ENCODE measurements at places on chromosomes 12 and 14. TPM values are rescaled to one million over a fixed set of nuclear protein-coding genes. Genes with fewer than 3 reads are reported as not detected.

PLEK2 gene
- total RNA-seq, result 46.0 TPM

GRCh38 chr12:40559865-40560264 lies 132.4 kb upstream of the CNTN1 start:
- DNase-seq, result no peak

NKX2-1 gene
- not detected for total RNA-seq

BCDIN3D gene
- total RNA-seq, result 4.7 TPM

GRCh38 chr12:94109160-94109559 lies 39.2 kb upstream of the PLXNC1 start:
- no peak for DNase-seq

COL2A1 gene
- total RNA-seq, result not detected

PCED1B gene
- 10.9 TPM for total RNA-seq

- no peak for DNase-seq
Measured at GRCh38 chr14:99233222-99234035, 38.6 kb downstream of the BCL11B start.

- DNase-seq, result no peak
Measured at GRCh38 chr12:21677622-21678277, 20.1 kb upstream of the LDHB start.

GRCh38 chr12:94171595-94171930 lies 23.2 kb downstream of the PLXNC1 start:
- no peak for DNase-seq

DNA sequence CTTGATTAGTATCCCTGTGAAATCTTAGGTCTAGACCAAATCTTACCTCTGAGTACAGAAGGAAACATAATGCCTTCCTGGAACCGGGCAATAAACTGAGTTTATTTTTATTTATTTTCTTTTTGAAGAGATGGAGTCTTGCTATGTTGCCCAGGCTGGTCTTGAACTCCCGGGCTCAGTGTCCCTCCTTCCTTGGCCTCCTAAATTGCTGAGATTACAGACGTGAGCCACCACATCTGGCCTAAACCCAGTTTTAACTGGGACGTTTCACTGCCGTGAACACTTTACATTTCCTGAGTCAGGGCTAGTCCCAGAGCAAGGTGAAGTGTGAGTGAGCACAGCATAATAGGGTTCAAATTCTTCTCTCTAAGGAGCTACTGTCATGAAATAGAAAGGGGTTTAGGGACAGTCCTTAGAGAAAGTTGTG lies 671 bp downstream of the GUCY2C start:
- no peak for DNase-seq

DNA sequence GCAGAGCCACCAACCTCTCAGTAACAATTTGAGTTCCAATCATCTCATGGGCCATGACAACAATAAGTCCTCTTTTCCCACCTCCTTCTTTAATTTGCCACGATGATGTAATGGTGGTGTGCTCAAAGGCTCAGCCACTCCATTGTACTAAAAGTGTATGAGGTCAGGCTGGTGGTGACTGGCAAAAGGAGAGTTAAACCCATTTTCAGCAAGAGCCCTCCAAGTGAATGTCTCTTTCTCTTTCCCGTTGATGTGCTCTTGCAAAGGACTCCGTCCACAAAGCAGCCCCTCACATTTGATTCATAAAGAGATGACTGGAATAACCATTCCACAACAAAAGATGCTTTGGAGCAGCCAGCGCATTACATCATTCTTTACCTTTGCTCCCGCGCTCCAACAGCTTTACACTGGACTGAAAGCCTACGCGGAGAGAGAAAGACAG lies 41.6 kb downstream of the DUSP16 start:
- no peak for DNase-seq

POTEG gene
- total RNA-seq, result not detected

DNA sequence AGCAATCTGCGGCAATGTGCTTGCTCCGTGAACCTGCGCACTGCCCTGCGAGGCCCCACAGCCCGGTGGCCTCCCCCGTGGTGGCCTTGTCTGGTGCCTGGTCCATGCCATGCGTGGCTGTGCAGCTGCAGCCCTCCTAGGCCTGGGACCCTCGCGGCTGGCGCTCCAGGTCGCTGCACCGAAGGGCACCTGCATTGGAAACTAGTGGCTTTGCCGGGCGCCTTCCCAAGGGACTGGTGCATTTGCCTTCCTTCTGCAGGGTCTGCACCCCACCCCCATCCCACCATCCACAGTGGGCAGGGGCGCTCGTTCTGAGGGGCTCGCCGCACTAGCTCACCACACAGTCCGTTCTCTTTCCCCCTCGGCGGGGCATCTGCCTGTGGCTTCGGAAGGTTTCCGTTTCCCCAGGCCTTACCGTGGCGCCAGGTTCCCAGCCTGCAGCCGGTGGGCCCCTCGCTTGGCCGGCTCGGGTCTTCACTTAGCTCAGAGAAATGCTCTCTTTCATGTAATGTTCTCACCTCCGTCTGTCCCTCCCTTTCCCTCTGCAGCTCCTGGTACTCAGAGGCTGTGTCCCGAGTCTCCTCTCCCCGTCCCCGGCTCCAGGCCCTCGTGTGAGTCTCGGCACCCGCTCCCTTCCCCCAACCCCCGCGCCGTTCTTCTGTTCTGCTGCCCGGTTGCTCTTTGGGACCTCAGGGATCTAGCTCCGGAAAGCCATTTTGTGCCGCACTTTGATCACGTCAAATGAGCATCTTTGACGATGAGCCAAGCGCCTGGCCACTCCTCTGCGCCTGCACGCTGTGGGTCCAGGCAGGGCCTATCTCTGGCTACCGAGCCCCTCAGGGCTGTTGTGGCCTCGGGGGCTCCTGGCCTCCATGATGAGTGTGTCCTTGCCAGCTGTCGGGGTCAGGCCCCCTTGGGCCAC lies 31.9 kb downstream of the JAG2 start:
- no peak for DNase-seq

DNA sequence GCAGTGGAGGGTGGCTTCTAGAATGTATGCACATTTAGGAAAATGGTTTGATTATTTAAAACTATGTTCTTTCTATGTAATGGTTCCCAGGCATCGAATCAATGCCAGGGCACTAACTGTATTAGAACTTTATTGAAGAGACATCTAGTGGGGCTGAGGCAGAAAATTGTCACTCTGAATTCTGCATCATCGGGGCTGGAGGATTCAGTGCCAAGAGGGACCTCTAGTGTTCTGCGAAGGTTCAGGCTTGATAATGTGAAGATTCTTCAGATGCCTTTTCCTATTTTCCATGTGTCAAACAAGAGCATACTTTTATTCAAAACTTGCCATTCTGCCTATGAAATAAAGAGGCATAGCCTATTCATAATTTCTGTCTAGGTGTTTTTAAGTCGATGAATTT lies 146.3 kb downstream of the CAND1 start:
- DNase-seq, result no peak

- no peak for DNase-seq
Measured at GRCh38 chr12:42853370-42854140, 264.0 kb upstream of the PRICKLE1 start.

- DNase-seq, result no peak
Measured at GRCh38 chr14:57297852-57298251, 29.1 kb downstream of the AP5M1 start.

GRCh38 chr12:47863467-47863866 lies 41.3 kb downstream of the VDR start:
- no peak for DNase-seq

GRCh38 chr14:88669346-88669745 lies 106.5 kb downstream of the ZC3H14 start:
- DNase-seq, result no peak

Data from PC-9 (cell line).